ENCODE measurements at places on chromosomes 2 and 18.

- DNase-seq, result no peak
Observed at GRCh38 chr18:11512096-11513025, 97.0 kb upstream of the SLC35G4 start.

DNA sequence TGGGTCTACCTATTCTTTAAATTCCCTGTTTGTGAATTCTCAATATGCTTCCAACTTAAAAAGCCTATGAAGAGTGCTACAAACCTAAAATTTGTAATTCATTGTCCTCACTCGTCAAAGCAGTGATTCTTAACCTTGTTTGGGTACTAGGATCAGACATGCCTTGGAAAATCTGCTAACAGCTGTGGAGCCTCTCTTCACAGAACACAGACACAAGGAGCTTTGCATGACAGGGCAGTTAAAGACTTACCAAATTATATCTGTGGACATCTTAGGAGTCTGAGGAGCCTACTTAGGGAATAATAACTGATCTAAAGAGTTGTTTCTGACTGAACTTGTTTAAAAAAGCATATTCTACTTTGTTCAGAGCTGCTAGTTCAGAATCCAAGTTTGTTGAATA lies 38.1 kb downstream of the TMEM87B start:
- no peak for DNase-seq

DNA sequence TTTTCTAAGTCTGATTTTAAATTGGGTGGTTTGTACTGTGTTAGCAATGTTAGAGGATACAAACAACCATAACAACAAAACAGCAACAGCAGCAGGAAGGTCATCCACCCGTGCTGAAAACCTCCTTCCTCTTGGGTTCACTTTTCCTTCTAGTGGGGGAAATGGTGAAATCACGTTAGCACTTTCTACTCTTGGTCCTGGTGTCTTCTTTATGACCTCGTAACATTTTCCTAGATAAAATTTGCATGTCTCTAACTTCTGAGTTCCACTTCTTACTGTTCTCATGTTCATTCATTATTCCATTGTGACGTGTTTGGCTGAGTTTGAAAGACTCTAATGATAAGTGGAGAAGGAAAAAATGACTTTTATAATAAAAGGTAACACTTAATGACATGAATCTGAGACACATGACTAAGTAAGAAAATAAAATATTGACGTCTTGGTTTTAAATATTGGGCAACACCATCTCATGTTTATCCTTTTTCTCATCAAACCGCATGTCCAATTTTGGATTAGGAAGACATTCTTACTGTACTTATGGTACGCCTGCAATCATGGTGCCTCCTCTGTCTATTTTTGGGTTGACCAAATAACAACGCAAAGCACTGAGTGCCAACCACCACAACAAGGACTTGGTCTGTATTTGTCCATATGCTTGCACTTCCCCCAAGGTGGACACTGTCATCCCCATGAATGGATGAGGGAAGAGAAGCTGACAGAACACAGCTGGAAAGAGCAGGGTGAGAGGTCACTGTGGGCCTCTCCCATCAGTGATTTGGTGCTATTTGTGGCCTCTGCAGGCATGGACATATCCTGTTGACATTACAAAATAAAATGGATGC lies 25.7 kb upstream of the IL1R1 start:
- no peak for DNase-seq

- no peak for DNase-seq
Observed at GRCh38 chr2:107282135-107282534, 396.2 kb upstream of the ST6GAL2 start.

DNA sequence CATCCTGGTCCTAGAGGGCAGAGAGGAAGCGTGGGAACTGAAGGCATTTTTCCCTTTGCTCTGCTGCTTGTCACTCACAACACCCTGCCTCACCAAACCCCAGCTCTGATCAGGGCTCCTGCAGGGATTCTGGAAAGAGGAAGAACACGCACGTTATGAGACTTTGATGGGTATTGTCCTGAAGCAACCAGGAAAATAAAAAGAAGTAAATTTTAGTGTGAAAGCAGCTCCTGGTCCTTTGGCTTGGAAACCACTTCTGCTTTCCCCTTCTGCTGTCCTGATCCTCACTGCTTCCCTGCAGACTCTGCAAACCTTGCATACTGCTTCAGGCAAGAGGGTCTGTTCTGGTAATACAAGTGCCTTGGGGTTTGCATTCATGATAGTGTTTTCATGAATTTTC lies 164.1 kb downstream of the SLC8A1 start:
- DNase-seq, result no peak

DNA sequence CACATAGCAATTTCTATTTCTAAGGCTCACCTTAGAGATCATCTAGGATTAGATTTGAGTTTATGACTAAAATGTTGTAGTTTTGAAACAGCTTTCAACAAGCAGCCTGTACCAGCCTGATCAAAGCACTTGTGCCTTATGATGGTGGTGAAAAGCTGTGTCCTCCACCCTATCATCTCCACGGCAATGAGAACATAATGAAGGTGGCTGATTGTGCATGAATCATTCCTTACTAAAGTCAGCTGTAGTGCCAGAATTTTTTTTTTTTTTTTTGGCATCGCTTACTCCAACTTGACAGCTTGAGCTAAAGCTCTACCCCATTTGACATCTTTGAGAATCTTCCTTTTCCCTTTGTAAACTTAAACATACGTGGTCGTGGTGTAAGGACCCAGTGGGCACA lies 86.0 kb downstream of the DCC start:
- DNase-seq, result no peak

- DNase-seq, result no peak
Observed at GRCh38 chr18:70355620-70356385, 67.0 kb downstream of the SOCS6 start.

- no peak for DNase-seq
Observed at GRCh38 chr2:15762449-15762848, 170.8 kb downstream of the DDX1 start.

- peak; percentile 80 for DNase-seq
Observed at GRCh38 chr2:151302879-151303278, 13.4 kb upstream of the NMI start.

GRCh38 chr2:236688563-236689392 lies 119.2 kb downstream of the ACKR3 start:
- DNase-seq, result no peak

DNA sequence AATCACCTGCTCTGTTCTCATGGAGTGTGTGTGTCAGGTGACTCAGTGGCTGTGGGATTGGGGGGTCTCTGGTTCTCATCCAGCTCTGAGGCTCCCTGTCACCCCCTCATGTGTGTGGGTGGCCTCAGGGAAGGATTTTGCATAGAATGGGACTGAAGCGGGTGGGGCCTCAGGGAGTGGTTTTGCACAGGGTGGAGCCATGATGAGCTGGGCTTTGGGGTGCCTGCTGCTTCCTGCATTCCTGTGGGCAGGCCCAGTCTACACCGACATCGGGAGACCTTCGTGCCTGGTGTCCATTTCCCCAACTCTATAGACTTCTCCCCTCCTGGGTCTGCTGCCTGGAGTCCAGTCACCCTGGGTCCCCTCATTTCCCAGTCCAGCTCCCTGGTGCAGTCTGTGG lies 59.7 kb downstream of the VAPA start:
- no peak for DNase-seq

- DNase-seq, result no peak
Observed at GRCh38 chr2:236975766-236976165, 109.9 kb upstream of the COPS8 start.

DNA sequence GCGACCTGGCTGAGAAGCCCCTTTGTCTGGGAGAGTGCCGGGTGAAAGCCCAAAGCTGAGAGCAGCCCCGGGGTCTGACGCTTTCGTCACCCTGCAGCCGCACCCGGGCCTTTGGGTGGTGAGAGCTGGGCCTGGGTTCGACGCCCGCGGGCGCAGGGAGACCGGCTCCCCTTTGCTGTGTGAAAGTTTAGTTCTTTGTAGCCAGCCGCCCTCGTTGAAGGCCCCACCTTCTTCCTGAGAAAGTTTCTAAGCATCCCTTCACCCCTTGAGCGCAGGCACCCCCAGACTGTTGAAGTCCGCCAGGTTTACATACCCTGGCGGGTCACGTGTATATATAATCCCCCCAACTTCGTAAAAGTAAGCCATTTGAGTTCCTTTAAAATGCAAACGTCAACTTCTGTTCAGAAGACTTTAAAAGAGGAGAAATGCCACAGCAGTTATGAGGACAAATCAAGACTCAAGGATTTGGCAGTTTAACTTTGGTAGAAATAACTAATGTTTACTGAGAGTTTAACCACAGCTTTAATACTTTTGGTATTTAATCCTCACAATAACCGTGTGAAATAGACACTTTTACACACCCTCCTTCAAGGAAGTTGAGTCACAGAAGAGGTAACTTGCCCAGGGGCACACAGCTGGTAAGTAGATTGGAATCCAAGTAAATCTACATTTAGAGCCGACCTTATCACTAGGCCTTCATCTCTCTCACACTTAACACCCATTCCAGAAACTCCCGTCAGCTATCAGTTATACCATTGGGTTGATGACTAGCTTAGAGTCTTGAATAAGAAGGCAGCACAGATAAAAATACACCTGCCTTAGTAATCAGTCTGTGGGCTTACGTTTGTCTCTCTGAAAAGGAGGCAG lies 1.1 kb upstream of the MBOAT2 start:
- no peak for DNase-seq

- DNase-seq, result no peak
Observed at GRCh38 chr2:21519821-21520220, 396.1 kb downstream of the TDRD15 start.

- DNase-seq, result peak; percentile 15
Observed at GRCh38 chr2:102520009-102520408, 47.0 kb downstream of the SLC9A4 start.

DNA sequence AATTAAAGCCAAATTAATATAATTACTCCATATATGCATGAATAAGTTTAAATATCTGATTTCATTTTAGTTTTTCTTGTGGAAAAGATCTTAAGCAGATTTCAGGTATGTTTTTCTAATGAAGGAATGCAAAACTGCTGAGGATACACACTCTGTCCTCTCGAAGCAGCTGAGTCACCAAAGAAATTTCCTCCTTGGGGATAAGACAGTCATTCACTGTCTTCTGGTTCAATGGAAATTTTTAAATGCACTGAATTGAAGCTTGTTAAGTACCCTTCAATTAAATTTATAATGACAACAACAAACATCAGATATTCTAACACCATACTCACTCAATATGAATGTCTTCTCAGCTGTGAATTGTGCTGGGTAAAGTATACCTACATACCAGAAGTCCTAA lies 101.5 kb upstream of the DNER start:
- peak; percentile 36 for DNase-seq

DNA sequence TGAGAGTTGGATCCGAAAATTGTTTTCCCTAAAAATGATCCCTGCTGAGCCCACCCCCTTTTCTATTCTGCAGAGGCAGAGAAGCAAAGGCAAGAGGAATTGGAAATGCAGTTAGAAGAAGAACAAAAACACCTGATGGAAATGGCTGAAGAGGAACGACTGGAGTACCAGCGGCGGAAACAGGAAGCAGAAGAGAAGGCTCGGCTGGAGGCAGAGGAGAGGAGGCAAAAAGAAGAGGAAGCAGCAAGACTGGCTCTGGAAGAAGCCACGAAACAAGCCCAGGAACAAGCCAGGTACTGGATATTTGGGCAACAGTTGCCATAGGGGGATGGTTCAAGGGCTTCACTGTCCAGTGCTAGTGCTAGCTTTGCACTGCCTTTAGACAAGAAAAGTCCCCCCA lies 41.7 kb downstream of the SUMO1 start:
- no peak for DNase-seq

GRCh38 chr18:32911660-32912284 lies 138.9 kb upstream of the KLHL14 start:
- DNase-seq, result peak; percentile 4

- DNase-seq, result no peak
Observed at GRCh38 chr2:173149491-173149890, 73.8 kb downstream of the MAP3K20 start.

DNA sequence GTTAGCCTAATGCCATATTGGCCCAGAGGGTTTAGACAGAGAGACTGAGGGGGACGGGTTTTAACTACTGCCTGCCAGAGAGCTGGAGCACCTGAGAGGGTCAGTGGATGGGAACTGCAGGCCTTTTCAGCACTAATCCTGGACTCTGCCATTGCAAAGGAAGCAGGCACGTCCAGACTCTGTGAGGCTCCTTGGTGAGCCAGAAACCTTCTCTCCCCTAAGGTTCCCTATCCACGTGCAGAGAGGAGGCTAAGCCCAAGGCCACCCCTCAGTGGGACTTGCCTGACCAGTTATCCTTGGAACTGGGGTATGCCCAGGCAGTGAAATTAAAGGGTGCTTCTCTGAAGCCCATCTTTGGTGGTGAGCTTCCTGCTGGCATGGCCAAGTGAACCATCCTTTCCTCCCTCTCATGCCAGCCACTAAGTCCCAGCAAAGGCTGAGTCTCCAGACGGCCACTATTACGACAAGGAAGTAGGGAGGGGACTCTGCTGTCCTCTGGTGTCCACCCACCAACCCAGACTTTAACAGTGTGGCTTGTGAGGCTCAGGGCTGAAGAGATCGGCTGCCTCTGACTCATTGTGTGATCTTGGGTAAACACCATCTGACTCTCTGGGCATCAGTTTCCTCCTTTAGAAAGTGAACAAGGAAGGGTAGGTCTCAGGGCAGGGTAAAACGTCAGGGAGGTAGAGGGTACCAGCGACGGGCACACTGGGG lies 3.9 kb upstream of the MLPH start:
- peak; percentile 45 for DNase-seq

- DNase-seq, result no peak
Observed at GRCh38 chr2:77007686-77008085, 514.5 kb downstream of the LRRTM4 start.

- DNase-seq, result peak; percentile 4
Observed at GRCh38 chr2:186726938-186727337, 33.1 kb downstream of the FAM171B start.

DNA sequence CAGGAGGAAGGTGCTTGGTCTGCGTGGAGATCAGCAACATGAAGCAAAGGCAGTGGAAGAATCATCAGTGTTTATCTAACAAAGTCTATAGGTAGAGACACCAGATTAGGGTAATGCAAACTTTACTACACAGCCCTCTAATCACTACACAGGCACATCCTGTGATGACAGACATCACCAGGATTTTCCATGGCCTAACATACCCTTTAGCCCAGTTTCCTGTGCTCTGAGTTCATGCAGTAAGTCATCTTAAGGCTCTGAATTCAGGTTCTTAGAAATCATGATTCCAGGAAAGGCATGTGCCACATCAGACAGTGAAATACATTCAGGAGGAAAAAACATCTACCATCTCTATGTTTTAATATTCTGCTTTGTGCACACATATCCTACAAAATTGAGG lies 708.5 kb upstream of the SLC8A1 start:
- no peak for DNase-seq

DNA sequence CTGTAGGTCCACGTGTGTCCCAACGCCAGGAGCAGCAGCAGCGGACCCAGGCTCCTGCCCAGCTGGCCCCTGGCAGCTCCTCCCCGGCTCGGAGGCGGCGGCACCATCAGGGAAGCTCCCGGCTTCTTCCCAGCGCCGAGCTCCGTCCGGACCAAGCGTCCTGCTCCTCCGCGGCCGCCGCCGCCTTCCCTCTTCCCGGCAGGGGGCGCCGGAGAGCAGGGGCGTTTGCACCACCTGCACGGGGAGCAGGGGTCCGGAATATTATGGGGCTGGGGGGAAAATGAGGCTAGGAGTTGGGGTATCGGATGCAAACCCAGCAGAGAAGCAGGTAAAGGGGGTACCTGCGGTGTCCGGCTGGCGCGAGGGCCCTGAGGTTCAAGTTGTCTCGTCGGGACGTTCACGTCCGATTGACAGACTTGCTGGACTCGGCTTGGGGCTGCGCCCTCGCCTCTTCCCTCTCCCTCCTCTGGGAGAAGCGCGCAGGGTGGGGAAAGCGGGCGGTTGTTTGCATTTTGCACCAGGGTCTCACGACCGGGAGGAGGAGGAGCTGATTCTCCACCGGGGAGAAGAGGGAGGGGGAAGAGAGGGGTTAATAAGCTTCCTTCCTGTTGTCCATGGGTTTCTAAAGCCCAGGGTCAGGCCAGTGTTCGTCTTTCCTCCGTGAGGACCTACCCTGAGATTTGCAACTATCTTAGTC lies at the start of gene CCBE1:
CCBE1 (minus strand) TSS at position 188 of the 697 bp plus-strand sequence.
- peak; percentile 67 for DNase-seq

Measured in AG08395 (cell line).